Adipocyte (in vitro differentiated cells): ENCODE measurements at places on chromosomes 3 and 15.

GRCh38 chr3:97823046-97824004, 1.5 kb downstream of the CRYBG3 start:
- peak; percentile 40 for DNase-seq

DNA sequence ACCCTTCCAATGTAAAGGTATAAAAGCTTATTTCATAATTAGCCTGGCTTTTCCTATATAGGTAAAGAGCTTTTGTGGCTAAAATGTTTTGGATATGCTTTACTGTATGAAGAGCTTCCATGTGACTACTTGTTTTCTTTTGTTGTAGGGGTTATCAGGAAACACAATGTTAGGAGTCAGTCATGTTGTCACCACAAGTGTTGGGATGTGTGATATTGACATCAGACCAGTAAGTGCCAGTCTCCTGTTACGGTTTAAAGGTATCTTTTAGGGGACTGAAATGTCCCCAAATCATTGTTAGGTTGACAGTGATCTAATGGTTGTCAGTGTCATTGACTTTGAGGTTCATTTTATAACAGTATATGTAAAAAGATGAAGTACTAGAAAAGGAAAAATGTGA, 18.3 kb downstream of the ACTL6A start:
- DNase-seq: no peak

DNA sequence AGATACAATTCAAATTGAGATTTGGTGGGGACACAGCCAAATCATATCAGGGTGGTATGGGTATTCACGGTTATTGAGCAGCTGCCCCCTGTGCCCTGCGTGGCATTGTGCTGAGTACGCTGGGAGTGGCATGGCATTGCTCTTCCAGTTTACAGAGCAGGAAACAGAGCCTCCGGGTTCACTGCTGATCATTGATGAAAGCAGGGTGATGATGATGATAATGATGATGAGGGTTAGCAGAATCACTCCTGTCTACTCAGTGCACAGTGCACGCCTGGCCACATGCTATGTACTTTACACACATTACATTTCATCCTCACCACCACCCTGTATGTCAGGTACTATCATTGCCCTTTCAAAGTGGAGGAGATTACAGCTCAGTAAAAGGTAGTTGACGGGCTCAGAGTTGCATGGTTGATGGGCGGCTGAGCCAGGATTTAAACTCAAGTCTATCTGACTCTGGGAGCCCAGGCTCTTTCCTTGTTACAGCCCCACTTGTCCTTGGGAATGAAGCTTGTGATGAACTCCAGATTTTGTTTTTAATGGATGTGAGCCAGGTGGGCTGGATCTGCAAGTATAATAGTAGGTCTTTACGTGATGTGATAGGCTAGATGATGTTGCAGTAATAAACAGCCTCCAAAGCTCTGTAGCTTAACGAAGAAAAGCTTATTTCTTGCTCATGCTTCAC, 87.6 kb upstream of the MYZAP start:
- DNase-seq: no peak

- DNase-seq: peak; percentile 83
Measured at GRCh38 chr3:32401556-32402081, 10.0 kb downstream of the CMTM7 start.

DNA sequence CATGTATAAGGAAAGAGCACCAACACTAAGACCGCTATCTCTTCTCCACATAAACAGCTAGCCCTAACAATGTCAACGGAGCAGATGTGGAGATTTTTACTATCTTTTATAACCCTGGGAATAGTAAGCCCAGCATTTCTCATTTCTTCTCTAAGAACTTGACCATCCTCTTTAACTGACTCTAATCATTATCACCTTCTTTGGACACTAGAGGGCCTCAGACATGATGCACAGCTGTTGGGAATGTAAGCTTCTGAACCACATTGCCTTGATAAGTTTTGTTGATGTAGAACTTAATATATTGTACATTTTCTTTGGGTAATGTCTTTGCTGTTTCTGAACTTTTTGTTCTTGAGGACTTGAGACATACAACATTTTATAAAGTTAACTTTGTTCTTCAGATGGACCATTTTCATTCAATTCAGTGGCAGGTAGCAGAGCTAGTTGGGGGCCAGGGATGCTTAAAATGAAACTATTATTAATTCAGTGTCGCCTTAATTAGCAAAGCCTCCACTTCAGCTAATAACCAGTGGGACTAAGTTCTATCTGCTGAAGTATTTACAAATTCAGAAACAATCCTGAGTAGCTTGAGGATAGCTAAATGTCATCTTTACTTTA, 9.6 kb upstream of the TAGLN3 start:
- peak; percentile 84 for DNase-seq

- peak; percentile 14 for DNase-seq
Measured at GRCh38 chr3:151430821-151431484, 29.9 kb downstream of the IGSF10 start.

GRCh38 chr15:98134905-98135304, 174.4 kb downstream of the ARRDC4 start:
- DNase-seq: no peak

GRCh38 chr3:4125576-4125975, 177.6 kb upstream of the SETMAR start:
- no peak for DNase-seq

DNA sequence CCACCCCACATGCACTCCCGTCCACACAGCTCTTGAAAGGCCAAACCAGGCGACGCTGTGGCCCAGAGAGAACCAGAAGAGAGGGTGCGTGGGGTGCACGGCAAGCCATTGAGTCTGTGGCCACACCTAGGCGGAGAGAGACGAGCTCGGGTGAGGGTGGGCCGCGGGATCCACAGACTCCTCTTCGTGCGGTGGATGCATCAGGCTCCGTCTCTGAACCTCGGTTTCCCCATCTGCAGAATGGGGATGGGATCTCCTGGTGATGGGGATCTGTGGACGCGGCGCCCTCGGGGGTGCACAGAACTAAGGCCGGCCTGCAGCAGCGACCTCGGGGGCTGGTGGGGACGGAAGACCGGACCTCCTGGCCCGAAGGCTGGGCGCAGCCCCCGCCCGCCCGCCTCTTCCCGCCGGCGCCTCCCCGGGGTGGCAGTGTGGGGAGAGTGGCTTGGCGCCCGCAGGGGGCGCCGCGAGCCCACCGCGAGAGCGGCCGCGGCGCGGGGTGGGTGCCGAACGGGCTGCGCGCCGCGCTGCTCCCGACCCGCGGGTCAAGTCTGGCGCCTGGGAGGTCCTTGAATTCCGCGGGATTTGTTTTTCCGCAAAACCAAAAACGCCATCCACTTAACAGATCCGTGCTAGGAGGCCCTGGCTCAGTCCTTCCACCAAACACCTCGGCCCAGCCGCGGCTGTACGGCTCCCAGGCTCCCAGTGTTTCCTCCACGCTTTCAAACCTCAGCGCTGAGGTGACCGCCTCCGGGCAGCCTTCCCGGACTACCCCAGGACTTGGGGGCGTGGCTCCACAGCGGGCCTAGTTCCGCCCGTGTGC, 13.2 kb upstream of the ADPGK start:
- DNase-seq: peak; percentile 69

- no peak for DNase-seq
Measured at GRCh38 chr3:52321481-52321880, 5.4 kb downstream of the DNAH1 start.

GRCh38 chr15:86006546-86006945, 73.1 kb upstream of the AGBL1 start:
- DNase-seq: no peak

DNA sequence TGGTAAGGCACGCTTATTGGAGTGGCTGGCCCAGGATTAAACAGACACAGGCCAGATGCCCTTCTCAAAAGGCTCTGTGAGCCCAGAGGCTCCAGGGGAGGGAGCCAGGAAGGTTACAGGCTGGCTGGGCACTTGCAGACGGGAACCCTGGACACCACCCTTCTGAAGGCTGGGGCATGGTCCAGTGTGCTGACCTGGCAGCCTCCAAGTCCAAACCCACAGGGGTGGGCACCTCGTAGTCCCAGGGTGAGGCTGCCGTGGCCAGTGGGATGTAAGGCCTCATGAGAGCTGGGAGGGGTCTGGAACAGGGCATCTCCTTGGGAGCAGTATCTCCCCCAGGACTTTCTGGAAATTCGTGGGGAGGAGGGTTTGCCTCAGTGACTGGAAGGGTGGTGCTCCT, 19.6 kb downstream of the EFCC1 start:
- DNase-seq: no peak

DNA sequence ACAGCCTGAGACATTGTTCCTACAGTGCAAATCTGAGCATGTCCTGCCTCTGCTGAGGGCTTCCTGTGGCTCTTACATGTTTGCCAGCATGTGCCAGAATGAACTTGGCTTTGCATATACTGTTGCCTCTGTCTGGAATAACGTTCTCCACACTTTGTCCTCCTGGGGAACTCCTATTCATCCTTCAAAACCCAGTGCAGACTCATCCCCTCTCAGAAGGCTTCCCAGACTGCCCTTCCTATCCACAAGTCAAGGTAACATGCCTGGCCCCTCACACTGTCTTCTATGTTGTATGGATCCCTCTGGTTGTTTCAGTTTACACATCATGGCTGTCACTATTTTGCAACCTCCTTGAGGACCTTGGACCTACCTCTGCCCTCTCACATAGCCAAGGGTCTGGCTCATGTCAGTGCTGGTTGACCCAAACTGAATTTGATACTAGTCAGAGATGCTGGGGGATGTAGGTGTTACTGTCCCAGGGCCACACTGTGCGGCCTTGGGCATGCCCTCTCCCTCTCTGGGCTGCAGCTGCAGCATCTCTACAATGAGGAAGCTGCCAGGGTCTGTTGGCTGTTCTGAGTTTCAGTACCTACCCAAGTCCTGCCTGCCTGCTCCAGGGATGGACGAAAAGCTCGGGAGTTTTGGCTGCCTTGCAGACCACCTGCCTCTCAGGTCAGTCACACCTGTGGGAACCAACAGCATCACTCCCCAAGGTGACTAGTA, 29.0 kb upstream of the TSPAN3 start:
- DNase-seq: no peak

DNA sequence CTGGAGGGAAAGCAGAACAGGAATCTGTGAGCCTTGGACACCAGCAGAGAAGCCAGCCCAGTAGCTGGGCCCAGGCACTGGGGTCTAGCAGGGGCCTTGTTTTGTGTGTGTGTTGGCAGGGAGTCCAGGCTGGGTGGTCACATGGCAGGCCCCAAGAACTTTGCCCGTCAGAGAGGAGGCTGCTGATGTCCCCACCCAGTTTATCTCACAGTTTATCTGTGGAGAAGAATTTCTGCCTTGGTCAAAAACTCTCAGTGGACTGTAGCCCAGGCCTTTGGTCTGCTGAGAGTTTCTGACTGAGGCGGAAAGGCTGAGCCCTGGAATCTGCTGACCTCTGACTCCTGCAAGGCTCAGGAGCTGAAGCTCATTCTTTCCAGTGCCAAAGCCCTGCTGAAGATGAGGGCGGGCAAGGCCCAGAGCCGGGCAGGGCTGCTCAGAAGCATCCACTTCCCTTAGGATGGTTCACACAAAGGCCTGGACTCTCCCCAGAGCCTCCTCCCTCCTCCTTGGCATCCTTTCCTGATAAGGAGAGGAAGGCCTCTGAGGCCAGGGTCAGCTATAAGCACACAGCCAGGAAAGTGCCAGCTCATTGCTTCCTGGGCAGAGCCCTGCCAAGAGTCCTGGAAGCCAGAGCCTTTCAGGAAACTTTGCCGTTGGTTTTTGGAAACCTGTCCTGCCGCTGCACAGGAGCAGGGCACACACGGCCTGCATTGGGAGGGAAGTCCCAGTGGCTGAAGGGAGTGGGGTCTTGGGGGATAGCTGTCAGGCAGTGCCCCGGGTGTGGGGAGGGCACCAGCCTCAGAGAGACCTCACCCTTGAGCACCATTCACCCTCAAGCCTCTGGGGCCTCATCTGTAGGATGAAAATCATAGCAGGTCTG, 37.2 kb upstream of the SLCO2A1 start:
- DNase-seq: no peak

- DNase-seq: no peak
Measured at GRCh38 chr3:4358273-4358672, 55.1 kb downstream of the SETMAR start.

DNA sequence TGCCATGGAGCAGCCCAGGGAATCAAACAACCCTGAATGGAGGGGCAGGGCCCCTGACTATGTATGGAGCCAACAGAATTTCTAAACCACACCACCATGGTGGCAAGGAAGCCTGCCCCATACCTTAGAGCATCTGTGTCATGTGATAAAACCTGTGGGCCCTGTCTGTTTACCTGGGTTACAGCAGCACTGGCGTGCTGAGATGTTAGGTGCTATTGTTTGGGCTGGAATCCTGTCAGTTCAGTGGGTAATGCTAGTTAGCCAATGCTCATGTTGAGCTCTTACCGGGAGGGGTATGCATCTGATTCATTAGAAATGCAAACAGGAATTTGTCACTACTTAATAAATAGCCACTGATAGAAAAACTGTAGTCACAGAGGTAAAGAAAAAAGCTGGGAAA, 63.5 kb upstream of the ETV5 start:
- DNase-seq: no peak

DNA sequence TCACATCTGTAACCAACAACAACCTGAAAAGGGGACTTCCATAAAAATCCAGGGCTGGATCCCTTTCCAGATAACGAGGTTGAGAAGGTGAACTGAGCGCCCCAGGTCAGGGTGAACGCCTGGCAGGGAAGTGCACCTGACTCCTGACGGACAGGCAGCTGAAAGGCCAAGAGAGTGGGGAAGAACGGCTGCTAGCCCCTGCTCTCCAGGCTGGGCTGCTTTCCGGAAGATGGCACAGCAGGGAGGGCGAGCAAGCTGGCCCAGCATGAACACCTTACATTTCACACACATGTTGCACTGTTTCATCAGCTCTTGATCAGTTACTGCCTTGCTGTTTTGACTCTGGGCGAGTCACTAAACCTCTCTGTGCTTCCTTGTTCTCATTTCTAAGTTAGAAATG, 127.2 kb upstream of the IQSEC1 start:
- DNase-seq: no peak

- DNase-seq: no peak
Measured at GRCh38 chr3:116824208-116824607, 114.6 kb downstream of the TUSC7 start.

GRCh38 chr3:156620901-156621300, 53.5 kb upstream of the TIPARP start:
- DNase-seq: no peak

DNA sequence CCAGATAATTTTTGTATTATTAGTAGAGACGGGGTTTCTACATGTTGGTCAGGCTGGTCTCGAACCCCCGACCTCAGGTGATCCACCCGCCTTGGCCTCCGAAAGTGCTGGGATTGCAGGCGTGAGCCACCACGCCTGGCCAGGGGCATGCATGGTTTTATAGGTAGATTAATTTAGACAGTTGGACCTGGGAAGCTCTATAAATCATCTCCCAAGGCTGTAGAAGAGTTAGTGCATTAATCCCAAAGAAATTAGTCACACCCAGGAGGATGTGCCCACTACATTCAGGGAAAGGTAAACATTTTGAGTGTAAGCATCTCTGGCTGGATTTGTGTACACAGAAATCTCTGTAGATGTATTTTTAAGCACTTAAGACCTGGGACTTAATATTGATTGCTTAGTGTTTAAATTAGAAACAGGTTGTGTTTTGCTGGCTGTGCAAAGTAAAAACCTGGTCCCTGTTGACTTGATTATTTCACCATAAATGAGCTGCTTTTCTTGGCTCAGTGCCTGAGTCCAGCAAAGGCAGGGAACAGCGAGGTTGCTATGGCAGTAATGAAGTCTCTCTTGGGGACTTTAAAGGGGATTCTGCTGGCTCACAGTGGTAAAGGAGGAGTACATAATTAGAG, 19.2 kb downstream of the EXOSC7 start:
- peak; percentile 93 for DNase-seq

- no peak for DNase-seq
Measured at GRCh38 chr3:143128227-143128955, 8.8 kb downstream of the CHST2 start.
